ENCODE measurements at places on chromosomes 4 and X.

DNA sequence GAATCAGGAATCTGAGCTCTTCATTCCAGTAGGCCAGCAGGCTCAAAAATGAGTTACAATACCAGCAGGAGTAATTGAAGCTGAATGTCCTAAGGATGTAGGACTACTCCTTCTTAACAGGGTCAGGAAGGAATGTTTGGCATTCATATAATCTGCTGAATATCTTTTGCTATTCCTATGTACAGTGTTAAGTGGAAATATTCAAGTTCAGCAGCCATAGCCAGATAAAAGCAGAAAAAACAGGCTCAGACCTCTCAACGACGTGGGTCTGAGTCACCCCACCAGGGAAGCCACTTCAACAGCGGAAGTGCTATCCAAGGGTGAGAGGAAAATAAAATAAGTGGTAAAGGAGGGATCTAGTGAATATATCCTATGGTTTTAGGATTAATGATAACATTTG lies 577.0 kb downstream of the SPOCK3 start:
- DNase-seq: no peak

- DNase-seq: no peak
These were observed 39.8 kb downstream of the NHS start for GRCh38 chrX:17414839-17415238.

- no peak for DNase-seq
These were observed 75.9 kb downstream of the PAQR3 start for GRCh38 chr4:78863254-78863869.

DNA sequence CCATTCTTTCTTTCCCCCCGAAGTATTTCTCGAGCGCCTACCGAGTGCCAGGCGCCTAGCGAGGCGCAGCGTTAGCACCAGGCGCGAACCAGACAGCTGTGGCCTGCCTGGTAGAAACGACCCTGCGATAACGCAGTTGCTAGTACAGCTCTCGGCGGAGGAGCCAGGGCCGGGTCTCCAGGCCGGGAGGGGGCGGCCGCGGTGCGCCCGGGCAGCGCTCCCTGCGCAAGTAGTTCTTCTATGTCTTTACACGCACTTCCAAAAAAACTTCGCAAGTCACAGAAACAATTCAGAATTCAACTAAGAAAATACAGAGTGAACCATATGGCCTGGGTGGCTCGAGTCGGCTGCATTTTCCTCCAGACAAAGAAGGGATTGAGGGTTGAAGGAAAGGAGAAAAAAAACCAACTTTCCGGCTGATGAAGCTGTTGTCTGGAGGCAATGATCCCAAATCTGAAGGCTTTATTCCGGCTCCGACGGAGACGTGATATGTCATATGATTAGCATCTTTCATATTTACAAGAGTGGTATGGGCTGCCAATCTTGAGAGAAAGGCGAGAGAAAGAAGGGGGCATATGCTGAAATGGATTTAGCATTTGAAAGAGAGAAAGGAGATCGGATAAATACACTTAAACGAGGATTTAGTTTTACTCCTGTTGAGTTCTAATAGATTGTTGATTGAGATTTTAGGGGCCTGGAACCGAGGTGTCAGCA lies 7.2 kb upstream of the NEUROG2 start:
- DNase-seq: no peak

DNA sequence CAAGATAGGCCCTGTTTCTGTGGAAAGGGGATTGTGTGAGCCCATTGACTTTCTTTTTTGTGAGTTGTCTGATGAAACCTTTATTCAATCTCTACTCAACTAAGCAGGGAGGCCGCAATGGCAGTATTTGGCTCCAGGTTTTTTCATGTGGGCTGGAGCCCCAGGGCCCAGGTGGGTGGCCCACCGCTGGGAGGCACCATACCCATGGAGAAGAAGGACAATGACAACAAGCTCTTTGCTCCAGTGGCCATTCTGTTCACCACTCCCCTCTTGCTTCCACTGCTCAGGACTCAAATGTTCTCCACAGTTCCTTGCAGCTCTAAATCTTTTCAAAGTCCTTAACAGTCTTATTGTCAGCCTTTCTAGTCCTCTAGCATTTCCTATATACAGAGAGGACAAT lies 54.1 kb downstream of the HOPX start:
- no peak for DNase-seq

- DNase-seq: no peak
These were observed 94.1 kb upstream of the HPRT1 start for GRCh38 chrX:134365904-134366303.

DNA sequence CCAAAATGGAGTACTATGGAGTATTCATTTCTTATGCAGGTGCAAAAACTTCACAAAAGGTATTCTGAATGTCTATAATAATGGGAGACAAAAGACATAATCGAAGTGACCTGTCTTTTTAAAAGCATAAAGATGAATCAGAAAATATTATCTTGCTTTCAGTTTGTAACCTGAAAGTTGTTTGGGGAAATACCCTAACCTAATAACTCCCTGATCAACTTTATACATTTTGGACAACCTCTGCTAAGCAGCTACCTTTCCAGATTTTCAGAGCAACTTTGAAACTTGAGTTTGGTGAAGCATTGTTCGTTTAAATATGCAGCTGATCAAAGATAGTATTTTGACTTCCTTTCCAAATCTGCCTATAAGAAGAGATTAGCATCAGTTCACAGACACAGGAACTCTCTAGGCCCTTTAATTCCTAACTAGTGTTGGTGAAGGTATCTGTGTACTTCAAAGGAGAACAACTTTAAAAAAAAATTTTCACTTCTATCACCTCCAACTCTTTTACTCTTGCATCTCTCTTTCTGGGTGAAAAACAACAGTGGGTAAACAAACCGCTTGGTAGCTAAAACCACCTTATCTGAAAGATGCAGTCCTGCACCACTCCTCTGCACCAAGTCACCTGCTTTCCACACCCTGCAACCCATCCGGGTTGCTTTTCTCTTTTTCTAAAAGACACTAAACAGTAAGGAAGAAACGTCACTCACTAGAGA lies 26.5 kb downstream of the CD40LG start:
- no peak for DNase-seq
